Activated T-helper 17 cell treated with anti-CD3 and anti-CD28 coated beads, Interleukin-2, amount 50 U/mL, for 72 hours (primary cell): ENCODE measurements at places on chromosomes 5 and 9. TPM values are rescaled to one million over a fixed set of nuclear protein-coding genes. Genes with fewer than 3 reads are reported as not detected.

DPYSL3 gene
- 0.52 TPM for total RNA-seq

RASEF gene
- total RNA-seq: not detected

MLANA gene
- not detected for total RNA-seq

DNA sequence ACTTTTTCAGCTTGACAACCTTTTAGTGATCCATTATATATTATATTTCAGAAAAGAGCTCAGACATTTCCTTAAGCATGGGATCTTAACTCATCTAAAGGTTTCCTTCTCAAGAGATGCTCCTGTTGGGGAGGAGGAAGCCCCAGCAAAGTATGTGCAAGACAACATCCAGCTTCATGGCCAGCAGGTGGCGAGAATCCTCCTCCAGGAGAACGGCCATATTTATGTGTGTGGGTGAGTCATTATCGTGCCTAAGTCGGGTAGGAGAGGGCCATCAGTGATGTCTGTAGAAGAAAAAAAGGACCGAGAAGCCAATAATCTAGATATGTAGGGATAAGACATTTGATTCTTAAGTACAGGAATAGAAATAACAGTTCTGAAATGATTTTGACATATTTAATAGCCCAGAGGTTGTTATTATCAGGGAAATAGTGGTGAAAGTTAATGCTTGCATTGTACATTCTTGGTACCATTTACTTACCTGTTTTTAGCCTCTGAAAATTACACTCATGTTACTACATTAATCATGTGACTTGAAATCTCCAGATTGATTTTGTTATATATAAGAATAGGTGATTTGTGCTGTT is 28.2 kb downstream of the MTRR start:
- ATAC-seq: peak; percentile 79
- H3K36me3 ChIP-seq: peaks cover 98% of the 10 kb centered on the region
- H3K4me3 ChIP-seq: no peak overlapping the region
- no peaks in the 10 kb centered on the region for H3K27me3 ChIP-seq

SIT1 gene
- total RNA-seq: 97.0 TPM

GRCh38 chr9:88789785-88790184 is 201.5 kb upstream of the S1PR3 start:
- no peaks in the 10 kb centered on the region for H3K4me1 ChIP-seq
- ATAC-seq: peak; percentile 61
- no peaks in the 10 kb centered on the region for H3K36me3 ChIP-seq

ITK gene
- 277 TPM for total RNA-seq

DNA sequence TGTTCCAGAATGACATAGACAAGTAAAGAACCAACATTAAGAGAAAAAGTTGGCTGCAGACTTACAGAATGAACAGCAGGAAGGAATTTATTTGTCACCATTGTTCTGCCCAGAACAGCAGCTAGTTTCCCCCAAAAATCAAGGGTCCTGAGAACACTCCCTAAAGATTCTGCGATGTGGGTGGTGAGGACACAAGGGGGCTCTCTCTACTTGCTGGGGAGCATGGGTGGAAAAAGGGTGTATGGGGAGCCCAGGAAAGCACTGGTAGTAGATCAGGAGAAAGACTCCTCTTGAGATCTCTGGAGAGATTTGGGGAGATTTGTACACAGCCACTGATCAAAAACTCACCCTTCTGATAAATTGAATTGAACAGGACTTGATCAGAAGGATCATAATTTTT is 316.5 kb downstream of the KCTD16 start:
- H3K4me1 ChIP-seq: no peaks in the 10 kb centered on the region
- no peak for ATAC-seq
- H3K27me3 ChIP-seq: peaks cover 3% of the 10 kb centered on the region
- H3K36me3 ChIP-seq: no peaks in the 10 kb centered on the region

OLFML2A gene
- not detected for total RNA-seq

CSF1R gene
- total RNA-seq: 2.8 TPM

CYLC2 gene
- not detected for total RNA-seq

- no peaks in the 10 kb centered on the region for H3K36me3 ChIP-seq
- H3K4me1 ChIP-seq: peaks cover 10% of the 10 kb centered on the region
- no peak for ATAC-seq
- no peak within 1 kb of the TSS for H3K27ac ChIP-seq
- no peak within 1 kb of the TSS for H3K4me3 ChIP-seq
- H3K27me3 ChIP-seq: no peaks in the 10 kb centered on the region
Measured at GRCh38 chr9:5185220-5185840, at the start of gene INSL6. Gene INSL6, minus strand, starts transcription at chr9:5185639. Its CDS starts 37 bp downstream, at chr9:5185602.

DNA sequence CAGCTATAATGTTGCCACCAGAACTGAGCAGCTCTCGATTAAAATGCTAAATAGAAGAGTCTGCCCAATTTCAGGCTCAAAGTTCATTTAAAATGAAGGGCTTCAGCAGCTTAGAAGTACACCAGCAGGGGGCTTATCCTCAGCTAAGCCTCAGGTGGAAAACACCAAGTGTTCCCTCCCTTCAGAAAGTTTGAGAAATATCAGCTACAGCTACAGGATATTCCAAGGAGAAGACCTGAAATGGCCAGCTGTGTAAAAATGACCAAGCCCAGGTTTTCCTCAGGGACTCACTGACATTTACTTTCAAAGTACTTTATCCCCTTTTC is 395.4 kb downstream of the DTWD2 start:
- no peaks in the 10 kb centered on the region for H3K36me3 ChIP-seq
- H3K4me1 ChIP-seq: no peaks in the 10 kb centered on the region
- ATAC-seq: no peak
- H3K27ac ChIP-seq: no peak overlapping the region

GRCh38 chr5:10525124-10525495 is 38.8 kb upstream of the ANKRD33B start:
- H3K27me3 ChIP-seq: peaks cover 3% of the 10 kb centered on the region
- no peaks in the 10 kb centered on the region for H3K4me1 ChIP-seq
- H3K27ac ChIP-seq: no peak overlapping the region
- no peaks in the 10 kb centered on the region for H3K36me3 ChIP-seq
- no peak for ATAC-seq

GRCh38 chr5:453725-454481 is 10.9 kb downstream of the EXOC3 start:
- H3K27me3 ChIP-seq: no peaks in the 10 kb centered on the region
- H3K36me3 ChIP-seq: peaks cover 99% of the 10 kb centered on the region
- H3K4me3 ChIP-seq: peak overlapping the region; percentile 9
- H3K27ac ChIP-seq: peak overlapping the region; percentile 34
- ATAC-seq: no peak

OR1Q1 gene
- not detected for total RNA-seq

OMD gene
- not detected for total RNA-seq

GRCh38 chr5:29894668-29895067 is 1298.8 kb upstream of the CDH6 start:
- no peak overlapping the region for H3K4me3 ChIP-seq
- H3K36me3 ChIP-seq: no peaks in the 10 kb centered on the region
- no peaks in the 10 kb centered on the region for H3K4me1 ChIP-seq
- no peak for ATAC-seq

DNA sequence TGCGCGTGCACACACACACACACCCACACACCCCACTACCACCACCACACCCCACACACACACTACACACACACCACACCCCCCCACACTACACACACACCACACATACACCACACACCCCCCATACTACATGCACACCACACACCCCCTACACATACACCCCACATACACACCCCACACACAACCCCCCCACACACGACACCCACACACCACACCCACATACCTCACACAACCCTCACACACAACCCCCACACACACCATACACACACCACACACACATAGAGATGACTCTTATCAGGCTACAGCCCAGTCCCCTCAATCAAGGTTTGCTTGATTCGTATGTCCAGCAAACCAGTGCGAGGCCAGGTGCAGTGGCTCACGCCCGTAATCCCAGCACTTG is 25.7 kb downstream of the SLC46A2 start:
- ATAC-seq: no peak
- peaks cover 11% of the 10 kb centered on the region for H3K36me3 ChIP-seq
- H3K4me3 ChIP-seq: no peak overlapping the region
- no peaks in the 10 kb centered on the region for H3K27me3 ChIP-seq
- H3K4me1 ChIP-seq: peaks cover 12% of the 10 kb centered on the region
- H3K27ac ChIP-seq: no peak overlapping the region

CMYA5 gene
- 0.19 TPM for total RNA-seq

DNA sequence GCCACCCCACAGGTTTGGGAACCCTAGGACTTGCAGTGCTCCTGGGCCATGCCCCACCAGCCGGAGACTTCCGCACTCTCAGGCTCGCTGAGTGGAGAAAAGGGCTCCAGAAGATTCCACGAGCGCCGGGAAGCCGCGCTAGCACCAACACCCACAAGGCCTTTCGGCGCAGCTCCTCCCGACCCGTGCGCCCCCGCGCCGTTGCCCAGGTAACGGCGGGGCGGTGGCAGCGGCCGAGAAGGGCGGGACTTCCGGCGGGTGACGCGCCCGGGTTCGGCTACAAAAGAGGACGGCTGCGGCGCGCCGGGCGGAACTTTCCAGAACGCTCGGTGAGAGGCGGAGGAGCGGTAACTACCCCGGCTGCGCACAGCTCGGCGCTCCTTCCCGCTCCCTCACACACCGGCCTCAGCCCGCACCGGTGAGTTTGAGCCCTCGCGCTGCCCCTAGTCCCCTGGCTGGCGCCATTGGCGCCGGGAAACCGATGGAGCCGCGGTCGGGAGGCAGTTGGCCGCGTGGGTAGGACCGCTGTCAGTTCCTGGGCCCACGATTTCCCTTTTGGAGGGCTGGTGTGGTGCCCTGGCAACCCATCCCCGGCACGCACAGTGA is at the start of gene DNAJA1:
DNAJA1 (plus strand) TSS at position 308 of the 606 bp plus-strand sequence. CDS start 1,212 bp downstream, outside the sequence.
- peak; percentile 85 for ATAC-seq
- no peaks in the 10 kb centered on the region for H3K27me3 ChIP-seq
- H3K36me3 ChIP-seq: peaks cover 87% of the 10 kb centered on the region
- H3K4me1 ChIP-seq: peaks cover 50% of the 10 kb centered on the region
- peak within 1 kb of the TSS; percentile 89 for H3K27ac ChIP-seq
- peak within 1 kb of the TSS; percentile 99 for H3K4me3 ChIP-seq

GRCh38 chr9:114114364-114114763 is 15.3 kb upstream of the KIF12 start:
- no peak for ATAC-seq
- no peaks in the 10 kb centered on the region for H3K36me3 ChIP-seq
- H3K4me3 ChIP-seq: no peak overlapping the region
- H3K27ac ChIP-seq: no peak overlapping the region
